Adipose tissue (tissue), 3 donors: ENCODE measurements at places on chromosomes 3 and 15. TPM values are rescaled to one million over a fixed set of nuclear protein-coding genes. Genes with fewer than 3 reads are reported as not detected.

TJP1 gene
- 15.3 TPM for polyA plus RNA-seq

GOLGA6A gene
- polyA plus RNA-seq: not detected

OR5K2 gene
- not detected for polyA plus RNA-seq

TTLL13 gene
- polyA plus RNA-seq: not detected

GPR62 gene
- polyA plus RNA-seq: not detected
